ENCODE measurements at places on chromosomes 2 and 18.

DNA sequence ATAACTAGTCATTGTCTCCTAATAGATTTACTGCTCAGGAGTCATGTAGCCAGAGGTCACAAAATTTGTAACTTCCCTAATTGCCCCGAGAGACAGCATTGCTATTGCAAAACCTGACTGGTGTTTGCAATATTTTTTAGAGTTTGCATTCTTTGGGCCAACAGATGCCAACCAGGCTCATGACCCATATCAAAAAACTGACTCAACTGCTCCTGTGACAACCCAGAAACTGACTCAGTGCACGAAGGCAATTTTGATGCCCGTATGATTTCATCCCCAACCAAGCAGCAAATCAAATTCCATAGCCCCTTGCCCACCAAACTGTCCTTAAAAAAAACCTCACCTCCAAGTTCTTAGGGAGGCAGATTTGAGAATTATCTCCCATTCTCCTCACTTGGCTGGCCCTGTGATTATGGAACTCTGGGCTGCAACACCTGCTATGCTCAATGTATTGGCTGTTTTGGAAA is 951.3 kb downstream of the TSN start:
- DNase-seq, result no peak

DNA sequence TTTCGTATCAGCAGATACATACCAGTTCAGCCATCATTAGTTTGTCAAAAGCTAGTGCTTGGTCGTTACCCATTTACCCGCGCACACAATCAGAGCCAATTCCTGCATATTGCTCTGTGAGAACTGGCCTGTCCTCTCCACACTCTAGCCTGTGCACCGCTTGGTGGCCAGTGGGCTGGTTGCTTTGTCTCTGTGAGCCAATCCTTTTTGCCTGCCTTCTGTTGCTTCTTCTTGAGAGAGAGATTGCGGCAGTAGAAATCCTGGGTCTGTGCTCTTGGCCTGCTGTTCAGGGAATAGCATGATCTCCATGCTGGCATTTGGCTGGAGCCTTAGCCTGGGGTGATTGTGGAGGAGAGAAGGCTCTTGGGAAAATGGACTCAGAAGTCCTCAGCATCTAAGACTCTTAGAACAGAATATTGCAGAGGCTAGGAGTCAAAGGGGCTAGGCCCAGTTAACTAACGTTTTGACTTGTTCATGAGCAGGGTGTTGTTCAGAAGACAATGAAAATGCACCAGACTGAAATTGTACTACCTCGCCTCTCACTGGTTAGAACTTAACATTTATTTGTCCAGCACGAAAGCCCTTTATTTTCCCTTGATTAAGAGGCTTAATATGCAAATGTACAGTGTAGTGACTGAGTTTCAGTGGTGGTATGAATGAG is 37.1 kb downstream of the MAP4K4 start:
- no peak for DNase-seq

DNA sequence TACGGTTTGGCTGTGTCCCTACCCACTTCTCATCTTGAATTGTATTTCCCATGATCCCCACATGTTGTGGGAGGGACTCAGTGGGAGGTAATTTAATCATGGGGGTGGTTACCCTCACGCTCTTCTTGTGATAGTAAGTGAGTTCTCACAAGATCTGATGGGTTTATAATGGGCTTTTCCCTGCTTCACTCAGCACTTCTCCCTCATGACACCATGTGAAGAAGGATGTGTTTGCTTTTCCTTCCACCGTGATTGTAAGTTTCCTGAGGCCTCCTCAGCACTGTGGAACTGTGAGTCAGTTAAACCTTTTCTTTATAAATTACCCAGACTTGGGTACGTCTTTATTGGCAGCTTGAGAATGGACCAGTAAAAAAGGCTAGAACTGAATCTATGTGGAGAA is 750.0 kb upstream of the ID2 start:
- DNase-seq, result no peak

DNA sequence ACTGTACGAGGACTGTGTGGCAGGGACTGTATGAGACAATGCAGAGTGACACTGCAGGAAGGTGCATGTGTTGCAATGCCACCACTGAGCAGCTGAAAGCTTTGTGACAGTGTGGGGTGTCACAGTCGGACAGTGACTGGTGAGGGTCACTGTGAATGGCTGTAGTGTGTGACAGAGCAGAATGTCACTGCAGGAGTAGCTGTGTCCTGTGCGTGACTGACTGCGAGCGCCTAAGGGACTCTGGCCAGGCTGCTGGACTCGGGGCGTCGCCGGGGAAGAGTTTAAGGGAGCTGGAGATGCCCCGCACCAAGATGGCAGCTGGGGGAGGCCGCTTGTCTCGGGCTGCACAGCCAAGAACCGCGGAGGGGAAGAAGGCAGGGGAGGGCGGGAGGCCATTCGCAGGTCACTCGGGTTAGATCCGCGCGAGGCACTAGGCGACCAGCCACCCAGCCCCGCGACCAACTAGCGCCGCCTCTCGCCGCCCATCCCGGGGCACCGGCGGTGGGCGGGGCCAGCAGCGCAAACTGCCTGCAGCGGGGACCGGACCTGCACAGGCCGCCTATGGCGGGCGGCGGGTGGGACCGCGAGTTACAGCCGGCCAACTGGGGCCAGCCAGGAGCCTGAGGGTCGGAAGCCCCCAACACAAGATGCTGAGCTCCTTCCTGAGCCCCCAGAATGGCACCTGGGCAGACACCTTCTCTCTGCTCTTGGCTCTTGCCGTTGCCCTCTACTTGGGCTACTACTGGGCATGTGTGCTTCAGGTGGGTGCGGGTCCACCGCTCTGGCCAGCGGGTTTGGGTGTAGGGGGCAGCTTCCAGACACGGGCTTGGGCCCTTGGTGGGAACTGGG is at the start of gene ABHD1:
TSS of gene ABHD1 (plus strand) at position 514 of the 849 bp plus-strand sequence. CDS start at position 648, 134 bp downstream.
- no peak for DNase-seq

DNA sequence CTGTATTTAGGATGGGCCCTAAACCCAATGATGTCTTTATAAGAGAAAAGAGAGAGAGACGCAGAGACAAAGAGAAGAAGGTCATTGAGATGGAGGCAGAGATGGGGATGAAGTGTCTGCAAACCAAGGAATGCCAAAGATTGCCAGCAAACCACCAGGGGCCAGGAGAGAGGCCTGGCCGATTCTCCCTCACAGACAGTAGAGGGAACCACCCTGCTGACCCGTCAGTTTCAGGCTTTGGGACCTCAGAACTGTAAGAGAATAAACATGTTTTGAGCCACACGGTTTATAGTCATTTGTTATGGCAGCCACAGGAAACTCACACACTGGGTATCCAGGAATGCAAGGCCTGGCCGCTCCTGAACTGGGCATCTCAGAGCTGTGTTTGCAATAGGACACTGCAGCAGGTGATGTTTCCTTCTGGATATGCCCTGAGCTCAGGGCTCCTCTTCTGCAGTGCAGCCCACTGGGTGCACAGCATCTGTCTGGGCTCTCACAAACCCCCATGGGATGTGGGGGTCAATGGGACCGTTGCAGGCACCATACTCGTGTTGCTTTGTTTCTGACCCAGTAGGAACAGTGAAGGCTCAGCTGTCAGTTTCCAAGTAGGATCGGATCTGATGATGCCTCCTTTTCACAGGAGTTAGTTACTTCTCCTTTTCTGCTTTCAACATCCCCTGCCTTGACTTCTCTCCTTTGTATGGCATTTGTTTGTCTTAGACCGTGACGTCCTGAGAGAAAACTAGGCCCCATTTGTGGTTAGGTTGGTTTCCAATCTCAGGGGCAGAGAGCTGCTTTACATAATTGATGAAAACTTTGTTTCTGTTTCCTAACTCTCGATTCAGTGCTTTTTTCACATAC is 20.8 kb downstream of the PTPN18 start:
- DNase-seq, result no peak

GRCh38 chr2:73033142-73033765 is 38.3 kb downstream of the SFXN5 start:
- no peak for DNase-seq

DNA sequence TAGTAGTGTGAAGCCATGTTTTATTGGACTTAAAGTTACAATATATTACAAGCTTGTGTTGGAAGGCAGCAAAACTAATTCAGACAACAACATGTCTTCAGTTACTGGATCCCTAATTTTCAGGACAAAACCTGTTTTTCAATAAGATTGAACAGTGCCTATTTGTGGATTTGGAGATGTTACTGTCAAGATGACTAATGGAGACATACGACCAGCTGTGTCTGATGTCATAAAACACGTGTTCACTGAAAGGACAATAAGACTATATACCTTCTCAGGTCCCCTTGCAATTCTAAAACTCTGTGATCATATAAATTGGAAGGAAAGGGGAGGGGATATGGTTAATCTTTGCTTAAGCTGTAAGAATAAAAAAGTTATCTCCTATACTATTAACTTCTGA is 21.7 kb downstream of the METTL21A start:
- no peak for DNase-seq

DNA sequence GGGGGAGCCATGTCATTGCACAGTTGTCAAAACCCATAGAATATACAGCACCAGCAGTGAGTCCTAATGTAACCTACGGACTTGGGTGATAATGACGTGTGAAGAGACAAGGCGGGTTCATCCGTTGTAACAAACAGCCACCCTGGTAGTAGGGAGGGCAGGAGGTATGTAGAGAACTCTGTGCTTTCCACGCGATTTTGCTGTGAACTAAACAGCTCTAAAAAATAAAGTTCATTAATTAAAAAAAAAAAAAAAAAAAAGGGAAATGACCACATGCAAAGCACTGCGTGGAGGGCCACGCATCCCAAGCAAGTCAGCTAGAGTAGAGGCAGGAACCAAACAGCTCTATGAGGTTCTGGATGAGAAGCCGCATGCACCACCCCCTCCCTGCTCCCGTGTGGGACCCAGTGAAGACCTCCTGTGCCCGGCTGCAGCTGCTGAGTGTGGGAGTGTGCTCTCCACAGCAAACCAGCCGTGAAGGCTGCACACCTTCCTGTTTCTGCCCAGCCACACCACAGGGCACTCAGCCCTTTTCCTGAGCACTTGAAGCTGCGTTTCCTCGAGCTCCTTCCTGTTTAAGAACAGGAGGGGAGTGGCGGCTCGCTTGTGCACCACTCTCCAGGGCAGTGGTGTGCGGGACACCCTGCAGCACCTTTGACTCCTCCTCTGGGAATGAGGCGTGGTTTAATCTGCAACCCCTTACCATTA is 65.6 kb downstream of the ODC1 start:
- DNase-seq, result no peak

DNA sequence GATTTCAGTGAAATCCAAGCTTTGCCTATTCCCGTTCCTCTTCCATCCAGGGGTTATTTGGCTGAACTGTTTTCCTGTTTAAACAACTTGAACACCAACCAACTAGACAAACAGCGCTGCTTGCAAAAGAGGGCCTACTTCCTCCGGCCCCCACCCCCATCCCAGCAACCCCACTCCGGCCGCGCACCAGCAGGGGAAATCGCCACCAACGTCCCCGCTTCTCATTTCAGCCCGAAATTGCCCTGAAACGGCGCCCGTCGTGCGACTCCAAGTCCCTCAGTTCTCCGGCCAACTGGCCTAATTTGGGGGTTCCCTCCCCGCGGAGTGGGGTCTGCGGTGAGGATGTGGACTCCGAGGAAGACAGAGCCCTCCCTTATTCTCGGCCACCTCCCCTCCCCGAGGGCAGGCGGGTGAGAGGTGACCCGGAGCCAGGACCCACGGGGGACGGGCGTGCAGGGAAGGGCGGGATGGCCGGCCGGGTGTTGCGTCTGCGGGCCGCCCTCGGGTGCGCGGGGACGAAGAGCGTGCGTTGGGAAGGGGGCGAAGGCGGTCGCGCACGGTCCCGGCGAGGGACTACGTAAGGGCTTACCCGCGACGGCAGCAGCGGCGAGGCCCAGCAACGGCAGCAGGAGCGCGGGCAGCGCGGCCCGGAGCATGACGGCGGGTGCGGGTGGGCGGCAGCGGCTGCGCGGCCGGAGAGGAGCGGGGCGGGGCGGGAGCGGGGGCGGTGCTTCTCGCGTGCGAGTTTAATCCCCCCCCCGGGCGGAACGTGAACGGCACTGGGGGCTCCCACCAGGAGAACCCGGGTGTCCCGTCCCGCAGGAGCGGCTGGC is at the start of gene CD302:
TSS of gene CD302 (minus strand) at position 666 of the 833 bp plus-strand sequence. CDS start at position 656, 10 bp downstream.
- no peak for DNase-seq

- DNase-seq, result no peak
These were observed 34.3 kb downstream of the CIB4 start for GRCh38 chr2:26606847-26607190.

DNA sequence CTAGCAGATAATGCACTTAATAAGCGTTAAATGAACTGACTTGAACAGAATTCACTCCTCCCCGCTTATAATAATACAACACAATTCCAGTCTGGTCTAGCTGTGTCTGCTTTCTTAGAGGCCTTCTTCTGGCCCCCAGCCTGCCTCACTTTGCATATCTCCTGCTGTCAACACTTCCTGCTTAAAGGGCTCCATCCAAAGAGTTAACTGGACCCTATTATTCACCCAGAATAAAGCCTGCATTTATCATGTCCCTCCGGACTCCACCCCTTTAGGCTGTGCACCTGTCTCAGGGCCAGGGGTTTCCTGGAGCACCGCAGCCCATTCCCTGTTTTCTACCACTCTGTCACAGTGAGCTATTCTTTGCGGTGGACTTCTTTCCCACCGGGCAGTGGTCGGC is 292.8 kb upstream of the FBXO11 start:
- no peak for DNase-seq

- no peak for DNase-seq
These were observed 3.4 kb downstream of the CASP8 start for GRCh38 chr2:201263779-201264178.

GRCh38 chr2:111694700-111695101 is 189.3 kb downstream of the ANAPC1 start:
- no peak for DNase-seq

- DNase-seq, result no peak
These were observed 503.2 kb upstream of the CNTNAP5 start for GRCh38 chr2:123521854-123522253.

- no peak for DNase-seq
These were observed 59.3 kb upstream of the LRRTM1 start for GRCh38 chr2:80363791-80364349.

- no peak for DNase-seq
These were observed 25.9 kb upstream of the FAHD2A start for GRCh38 chr2:95376311-95377215.

DNA sequence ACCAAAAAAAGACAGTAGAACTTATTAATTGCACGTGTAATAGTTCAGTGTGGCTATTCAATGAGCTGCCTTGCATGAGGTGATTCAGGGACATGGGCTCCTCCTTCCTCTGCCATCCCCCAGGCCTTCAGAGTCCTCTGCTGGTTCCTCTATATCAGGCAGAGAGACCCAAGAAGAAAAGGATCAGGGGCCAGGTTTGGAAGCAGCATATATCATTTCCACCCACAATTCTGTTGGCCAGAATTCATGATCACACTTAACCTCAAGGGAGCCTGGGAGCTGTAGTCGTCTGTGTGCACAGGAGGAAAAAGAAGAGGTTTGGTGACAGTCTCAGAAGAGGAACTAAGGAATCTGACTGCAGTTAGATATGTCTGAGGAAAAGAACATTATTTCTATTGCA is 114.0 kb upstream of the GLS start:
- no peak for DNase-seq
